ENCODE measurements at places on chromosomes 7 and 10.
A peak's percentile ranks its signal among the peaks of the same experiment; 100 is the strongest.

DNA sequence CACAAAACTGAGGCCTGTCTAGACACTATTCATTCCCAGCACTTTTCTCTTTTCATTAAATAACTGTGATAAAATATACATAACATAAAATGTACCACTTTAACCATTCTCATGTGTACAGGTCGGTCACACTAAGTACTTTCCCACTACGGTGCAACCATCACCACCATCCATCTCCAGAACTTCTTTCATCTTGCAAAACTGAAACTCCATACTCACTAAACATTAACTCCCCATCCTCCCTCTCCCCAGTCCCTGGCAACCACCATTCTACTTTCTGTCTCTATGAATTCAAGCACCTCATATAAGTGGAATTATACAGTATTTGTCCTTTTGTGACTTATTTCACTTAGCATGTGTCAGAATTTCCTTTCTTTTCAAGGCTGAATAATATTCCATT is 53.0 kb downstream of the ARHGAP12 start:
- no peak for DNase-seq
- H3K27me3 ChIP-seq, result no peaks in the 10 kb centered on the region
- H3K36me3 ChIP-seq, result no peaks in the 10 kb centered on the region

DNA sequence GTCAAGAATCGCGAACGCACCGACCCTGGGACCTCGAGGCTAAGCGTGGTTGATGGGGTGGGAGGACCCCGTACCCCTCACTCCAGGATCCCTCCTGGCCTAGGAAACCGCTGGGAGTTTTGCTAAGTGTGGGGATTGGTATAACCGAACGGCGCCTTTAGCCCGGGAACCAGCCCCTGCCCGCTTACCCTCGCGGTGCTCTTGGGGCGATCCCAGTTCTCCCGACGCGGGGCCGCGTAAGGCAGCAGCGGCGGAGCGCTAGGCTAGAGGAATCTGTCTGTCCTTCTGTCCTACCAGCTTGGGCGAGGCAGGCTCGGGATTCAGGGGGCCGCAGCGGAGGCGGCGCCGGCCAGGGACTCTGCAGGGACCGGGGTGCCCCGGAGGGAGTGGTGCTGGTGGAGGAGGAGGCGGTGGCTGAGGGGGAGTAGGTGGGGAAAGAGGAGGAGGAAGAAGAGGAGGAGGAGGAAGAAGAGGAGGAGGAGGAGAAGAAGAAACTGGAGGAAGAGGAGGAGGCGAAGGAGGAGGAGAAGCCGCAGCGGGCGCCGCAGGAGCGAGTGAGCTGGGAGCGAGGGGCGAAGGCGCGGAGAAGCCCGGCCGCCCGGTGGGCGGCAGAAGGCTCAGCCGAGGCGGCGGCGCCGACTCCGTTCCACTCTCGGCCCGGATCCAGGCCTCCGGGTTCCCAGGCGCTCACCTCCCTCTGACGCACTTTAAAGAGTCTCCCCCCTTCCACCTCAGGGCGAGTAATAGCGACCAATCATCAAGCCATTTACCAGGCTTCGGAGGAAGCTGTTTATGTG is 439 bp upstream of the EMX2 start:
- DNase-seq, result peak; percentile 94
- H3K36me3 ChIP-seq, result no peaks in the 10 kb centered on the region
- no peaks in the 10 kb centered on the region for H3K27me3 ChIP-seq

DNA sequence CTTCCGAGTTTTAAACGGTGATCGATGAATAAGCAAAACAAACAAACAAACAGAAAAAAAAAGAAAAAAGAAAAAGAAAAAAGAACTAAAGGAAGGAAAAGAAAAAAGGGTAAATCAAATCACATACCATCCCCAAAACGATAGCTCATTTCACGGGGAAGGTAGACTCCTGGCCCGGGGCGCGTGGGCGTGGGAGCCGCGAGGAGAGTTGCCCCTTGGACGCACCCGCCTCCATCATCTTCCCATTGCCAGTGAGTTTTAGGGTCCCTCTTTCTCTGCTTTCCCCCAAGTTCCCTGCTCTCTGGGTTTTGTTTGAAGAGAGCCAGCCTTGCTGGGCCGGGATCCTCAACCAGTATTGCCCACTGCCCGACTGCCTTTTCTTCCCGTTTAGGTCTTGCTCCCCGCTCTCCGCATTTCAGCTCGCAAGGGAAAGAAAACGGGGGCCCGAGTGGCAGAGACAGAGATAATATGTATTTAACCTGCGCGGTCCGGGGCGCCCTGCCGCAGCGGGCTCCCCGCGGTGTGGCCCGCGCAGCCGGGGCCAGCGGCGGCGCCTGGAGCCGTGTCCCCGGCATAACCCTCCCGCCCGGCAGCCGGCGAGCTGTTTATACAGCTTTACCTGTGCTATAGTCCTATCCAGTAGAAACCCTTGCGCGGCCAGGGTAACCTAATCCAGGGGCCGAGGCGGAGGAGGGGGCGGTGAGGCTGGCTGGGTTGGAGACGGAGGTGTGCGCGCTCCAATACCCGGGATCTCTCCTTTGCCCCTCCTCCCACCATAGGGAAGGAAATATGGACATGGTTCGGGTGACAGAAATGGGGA is 5.2 kb upstream of the GATA3 start:
- no peak for DNase-seq
- no peaks in the 10 kb centered on the region for H3K36me3 ChIP-seq
- H3K4me1 ChIP-seq, result peaks cover 15% of the 10 kb centered on the region
- H3K27me3 ChIP-seq, result peaks cover 7% of the 10 kb centered on the region

GRCh38 chr7:30965372-30965771 is 1.6 kb downstream of the GHRHR start:
- no peak for DNase-seq
- H3K36me3 ChIP-seq, result no peaks in the 10 kb centered on the region
- H3K4me3 ChIP-seq, result no peak overlapping the region
- H3K27ac ChIP-seq, result no peak overlapping the region
- no peaks in the 10 kb centered on the region for H3K4me1 ChIP-seq

DNA sequence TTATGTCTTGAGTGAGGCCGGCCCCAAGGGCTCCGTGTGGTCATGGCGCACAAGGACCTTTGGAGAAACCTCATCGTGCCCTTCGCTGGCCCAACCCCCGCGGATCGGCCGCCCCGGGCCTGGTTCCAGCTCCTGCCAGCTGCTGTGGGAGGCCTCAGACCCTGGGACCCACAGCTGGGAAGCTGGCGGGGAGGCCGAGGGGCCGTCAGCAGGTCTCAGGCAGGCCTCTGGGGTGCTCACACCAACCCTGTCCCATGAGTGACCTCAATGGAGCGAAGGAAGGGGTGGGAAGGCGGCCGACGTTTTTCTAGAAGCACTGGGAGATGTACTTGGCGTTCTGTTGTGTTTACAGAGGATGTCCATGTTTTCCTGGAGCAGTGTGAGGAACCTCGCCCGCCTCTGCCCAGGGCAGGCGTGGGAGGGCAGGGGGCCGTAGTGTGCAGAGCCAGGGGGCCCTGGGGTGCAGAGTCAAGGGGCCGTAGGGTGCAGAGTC is 18.6 kb upstream of the ADGRA1 start:
- DNase-seq, result no peak
- H3K36me3 ChIP-seq, result no peaks in the 10 kb centered on the region
- H3K27ac ChIP-seq, result no peak overlapping the region
- no peak overlapping the region for H3K4me3 ChIP-seq
- no peaks in the 10 kb centered on the region for H3K27me3 ChIP-seq
- H3K4me1 ChIP-seq, result no peaks in the 10 kb centered on the region

DNA sequence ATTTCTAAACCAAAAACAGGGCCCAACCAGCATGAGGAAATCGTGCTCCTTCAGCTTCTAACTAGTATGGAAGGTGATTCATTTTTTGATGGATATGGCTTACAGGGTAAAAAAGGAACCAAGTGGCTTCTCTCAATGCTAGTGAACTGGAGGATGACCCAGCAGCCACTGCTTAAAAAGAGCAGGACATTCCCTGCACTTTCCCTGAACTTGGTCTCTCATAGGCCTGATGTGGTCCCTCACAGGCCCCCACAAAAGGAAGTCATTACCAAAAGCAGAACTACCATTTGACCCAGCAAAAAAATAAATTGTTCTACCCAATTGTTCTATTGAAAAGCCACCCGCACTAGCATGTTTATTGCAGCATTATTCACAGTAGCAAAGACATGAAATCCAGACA is 188.8 kb downstream of the CALN1 start:
- no peak overlapping the region for H3K27ac ChIP-seq
- no peaks in the 10 kb centered on the region for H3K4me1 ChIP-seq
- H3K4me3 ChIP-seq, result no peak overlapping the region
- no peak for DNase-seq
- no peaks in the 10 kb centered on the region for H3K36me3 ChIP-seq

GRCh38 chr7:141145630-141145982 is 71.7 kb downstream of the TMEM178B start:
- no peak for DNase-seq
- H3K27ac ChIP-seq, result no peak overlapping the region
- H3K27me3 ChIP-seq, result no peaks in the 10 kb centered on the region
- H3K36me3 ChIP-seq, result no peaks in the 10 kb centered on the region

DNA sequence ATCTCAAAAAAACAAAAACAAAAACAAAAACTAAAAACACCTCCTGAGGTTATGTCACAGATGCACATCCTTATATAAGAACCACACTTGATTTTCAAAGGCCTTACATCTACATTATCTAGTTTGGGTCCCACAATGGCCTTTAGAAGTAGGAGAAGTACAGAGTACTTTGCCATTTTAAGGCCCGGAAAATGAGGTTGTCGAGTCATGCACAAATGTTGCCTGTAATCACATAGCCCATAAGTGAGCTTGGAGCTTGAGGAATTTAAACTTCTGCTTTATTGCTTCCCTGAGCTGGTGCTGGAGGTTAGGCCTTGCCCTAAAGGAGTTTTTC is 9.7 kb upstream of the MKRN1 start:
- no peak for DNase-seq
- H3K4me3 ChIP-seq, result no peak overlapping the region
- H3K4me1 ChIP-seq, result no peaks in the 10 kb centered on the region
- H3K36me3 ChIP-seq, result no peaks in the 10 kb centered on the region
- no peak overlapping the region for H3K27ac ChIP-seq
- no peaks in the 10 kb centered on the region for H3K27me3 ChIP-seq

GRCh38 chr7:34091321-34091917 is 186.1 kb downstream of the BMPER start:
- H3K4me3 ChIP-seq, result no peak overlapping the region
- H3K27me3 ChIP-seq, result no peaks in the 10 kb centered on the region
- no peak overlapping the region for H3K27ac ChIP-seq
- peaks cover 7% of the 10 kb centered on the region for H3K4me1 ChIP-seq
- H3K36me3 ChIP-seq, result no peaks in the 10 kb centered on the region
- peak; percentile 45 for DNase-seq

DNA sequence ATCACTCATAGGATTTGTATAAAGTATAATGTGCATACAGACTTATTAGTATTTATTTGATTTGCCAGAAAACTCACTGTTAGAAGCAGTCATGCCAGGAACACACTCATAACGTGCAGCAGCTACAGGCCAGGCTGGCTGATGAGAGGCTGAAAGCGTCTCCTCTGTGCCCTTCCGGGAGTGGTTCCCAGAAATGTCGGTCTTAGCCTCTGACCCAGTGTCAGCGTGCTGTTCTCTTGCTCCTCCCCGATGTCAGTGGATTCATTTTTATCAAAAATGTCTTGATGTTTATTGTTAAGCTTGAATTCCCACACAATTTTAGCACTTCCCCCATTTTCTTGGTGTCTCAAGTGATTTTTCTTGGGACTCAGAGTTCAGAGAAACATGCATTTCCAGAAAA is 33.3 kb upstream of the GARS1 start:
- H3K27ac ChIP-seq, result no peak overlapping the region
- DNase-seq, result no peak
- H3K27me3 ChIP-seq, result no peaks in the 10 kb centered on the region

DNA sequence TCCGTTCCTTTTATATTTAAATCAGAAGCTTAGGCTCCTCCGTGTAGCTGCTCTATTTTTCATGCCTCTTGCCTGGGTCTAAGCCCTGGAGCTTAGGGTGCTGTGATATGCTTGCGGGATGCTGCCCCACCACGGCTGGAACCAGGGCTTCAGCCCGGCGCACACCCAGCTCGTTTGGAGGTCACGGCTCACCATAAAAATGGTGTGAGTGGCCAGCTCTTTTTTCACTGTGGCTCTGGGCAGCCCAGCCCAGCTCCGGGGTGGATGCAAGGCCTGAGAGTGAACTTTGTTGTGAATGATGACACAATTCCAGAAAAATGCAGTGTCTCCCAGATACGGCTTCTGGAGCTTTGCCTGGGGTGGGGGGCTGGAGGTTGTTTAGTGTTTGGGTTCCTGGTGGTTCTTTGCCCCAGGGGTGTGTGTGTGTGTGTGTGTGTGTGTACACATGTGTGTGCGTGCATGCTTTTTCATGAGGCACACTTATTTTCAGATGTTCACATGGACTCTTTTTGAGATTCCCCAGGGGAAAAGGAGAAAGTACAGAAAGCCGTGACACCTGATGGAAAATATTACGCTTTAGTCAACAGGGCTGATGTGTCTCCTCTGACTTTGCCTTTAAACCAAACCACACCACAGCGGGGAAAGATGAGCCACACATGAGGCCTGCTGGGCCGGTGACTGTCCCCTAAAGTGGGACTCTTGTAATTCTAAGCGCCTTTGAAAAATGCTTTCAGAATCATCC is 46.2 kb downstream of the GRK5 start:
- no peaks in the 10 kb centered on the region for H3K27me3 ChIP-seq
- H3K4me3 ChIP-seq, result no peak overlapping the region
- peaks cover 51% of the 10 kb centered on the region for H3K4me1 ChIP-seq
- peak overlapping the region; percentile 86 for H3K27ac ChIP-seq

DNA sequence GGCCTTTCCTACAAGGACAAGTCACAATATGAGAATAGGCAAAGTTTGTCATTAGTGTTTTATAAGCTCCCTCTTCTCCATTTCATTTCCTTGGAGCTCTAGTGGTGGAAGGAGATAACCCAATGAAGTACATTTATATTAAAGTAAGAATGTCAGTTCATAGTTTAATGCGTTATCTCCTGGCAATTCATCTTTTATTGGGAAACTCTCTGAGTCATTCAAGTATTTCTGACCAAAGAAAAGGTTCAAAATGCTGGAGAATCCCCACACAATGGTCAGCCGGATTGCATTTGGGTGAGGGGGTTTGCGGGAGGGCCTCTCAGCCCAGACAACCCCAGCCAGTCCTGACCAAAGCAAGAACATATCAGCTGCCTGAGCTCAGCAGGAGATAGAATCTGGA is 321.5 kb upstream of the NRP1 start:
- no peak overlapping the region for H3K4me3 ChIP-seq
- no peaks in the 10 kb centered on the region for H3K36me3 ChIP-seq
- DNase-seq, result no peak
- H3K4me1 ChIP-seq, result no peaks in the 10 kb centered on the region
- H3K27ac ChIP-seq, result no peak overlapping the region

DNA sequence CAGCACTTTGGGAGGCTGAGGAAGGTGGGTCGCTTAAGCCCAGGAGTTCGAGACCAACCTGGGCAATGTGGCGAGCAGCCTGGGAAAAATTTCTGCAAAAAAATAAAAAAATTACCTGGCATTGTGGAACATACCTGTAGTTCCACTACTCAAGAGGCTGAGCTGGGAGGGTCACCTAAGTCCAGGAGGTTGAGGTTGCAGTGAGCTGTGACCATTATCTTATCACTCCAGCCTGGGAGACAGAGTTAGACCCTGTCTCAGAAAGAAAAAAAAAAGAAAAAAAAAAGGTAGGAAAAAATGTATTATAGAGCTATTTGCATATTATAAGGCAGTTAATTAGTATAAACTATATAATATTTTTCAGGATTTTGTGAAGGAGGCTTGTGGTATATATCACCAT is 11.0 kb upstream of the TSPAN13 start:
- no peak overlapping the region for H3K27ac ChIP-seq
- no peak overlapping the region for H3K4me3 ChIP-seq
- peaks cover 5% of the 10 kb centered on the region for H3K4me1 ChIP-seq

Measured in ovary (tissue), 10 donors.